ENCODE measurements at places on chromosomes 12 and 14.

DNA sequence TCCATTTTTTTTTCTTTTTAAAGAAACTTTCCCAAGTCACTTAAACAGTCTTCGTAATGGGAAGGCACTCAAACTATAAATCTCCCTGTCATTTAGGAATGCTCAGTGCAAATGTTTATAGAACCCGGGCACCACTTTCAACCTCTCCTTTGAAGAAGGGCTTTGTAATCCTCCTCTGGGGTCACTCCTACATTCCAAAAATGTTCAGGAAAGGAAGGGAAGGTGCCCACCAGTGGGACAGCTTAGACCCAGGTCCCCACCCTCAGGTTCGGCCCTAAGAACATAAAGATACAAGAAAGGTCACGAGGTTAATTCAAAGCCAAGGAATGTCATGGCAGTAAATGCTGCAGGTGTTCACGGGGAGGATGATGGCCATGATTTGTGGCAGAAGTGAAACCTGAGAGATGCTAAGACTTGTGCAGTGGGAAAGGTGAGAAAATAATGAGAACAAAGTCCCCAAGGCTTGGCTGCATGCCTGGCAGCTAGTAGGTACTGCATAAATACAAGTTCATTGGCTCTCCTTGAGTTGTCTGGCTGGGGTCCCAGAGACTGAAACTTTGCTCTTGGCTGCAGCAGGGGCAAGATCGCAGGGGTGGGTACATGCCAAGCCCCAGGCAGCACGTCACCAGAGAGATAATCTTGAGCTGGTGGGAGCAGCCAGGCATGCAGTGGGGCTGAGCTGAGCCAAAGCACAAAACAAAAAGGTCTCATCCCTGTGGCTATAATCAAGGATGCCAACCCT lies 21.1 kb downstream of the KRT18 start:
- no peak for DNase-seq

DNA sequence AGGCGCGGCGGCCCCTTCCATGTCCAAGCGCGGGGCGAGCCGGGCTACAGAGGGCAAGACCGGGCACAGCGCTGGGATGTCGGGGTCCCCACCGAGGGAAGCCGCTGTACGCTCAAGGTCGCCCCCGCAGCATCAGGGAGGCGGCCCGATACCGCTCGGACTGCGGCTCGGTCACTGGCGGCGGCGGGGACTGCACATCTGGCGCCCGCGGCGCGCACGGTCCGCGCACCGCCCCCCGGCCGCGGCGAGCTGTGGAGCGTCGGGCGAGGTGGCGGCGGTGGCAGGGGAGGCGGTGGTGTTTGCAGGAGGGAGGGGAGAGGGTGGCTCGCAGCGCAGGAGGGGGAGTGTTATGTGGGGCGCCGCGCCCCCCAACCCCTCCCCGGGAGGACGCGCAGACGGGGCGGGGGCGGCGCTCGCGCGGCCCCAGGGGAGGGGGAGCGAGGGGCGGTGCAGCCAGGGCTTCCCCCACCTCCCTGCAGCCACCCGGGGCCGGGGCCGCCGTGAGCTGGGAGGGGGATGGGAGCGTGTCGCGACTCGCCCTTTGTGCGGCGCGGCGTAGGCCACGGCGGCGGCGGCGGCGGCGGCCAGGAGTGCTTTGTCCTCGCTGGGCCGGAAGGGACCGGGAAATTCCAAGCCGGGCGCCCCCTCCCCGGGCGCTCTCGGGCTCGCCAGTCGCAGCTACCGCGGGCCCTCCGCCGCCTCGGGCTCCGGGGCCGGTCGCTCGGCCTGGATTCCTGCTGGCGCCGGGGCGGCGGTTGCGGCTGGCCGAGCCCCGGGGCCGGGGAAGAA lies at the start of gene NUAK1:
Gene NUAK1, minus strand, starts transcription at position 322 of the 789 bp plus-strand sequence. Its CDS starts 301 bp downstream, at position 21.
- DNase-seq: no peak

DNA sequence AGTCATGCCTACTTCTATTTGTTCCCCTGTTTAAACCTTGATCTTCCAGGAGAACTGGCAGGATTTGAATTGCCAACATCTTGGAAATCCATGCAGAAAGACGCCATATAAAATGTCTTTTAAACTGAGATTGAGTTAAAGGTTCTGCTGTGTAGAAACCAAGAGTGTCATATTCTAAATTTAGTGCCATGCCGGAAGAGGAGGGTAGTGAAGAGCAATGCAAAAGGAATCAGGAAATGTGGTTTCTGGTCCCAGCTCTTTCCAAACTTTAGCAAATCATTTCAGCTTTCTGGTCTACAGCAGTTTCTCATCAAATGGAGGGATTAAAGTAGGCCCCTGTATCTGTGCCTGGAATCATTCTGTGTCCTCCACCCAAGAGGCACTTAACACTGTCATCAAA lies 85.7 kb downstream of the BTG1 start:
- no peak for DNase-seq

- no peak for DNase-seq
Observed at GRCh38 chr12:123621619-123622530, 11.6 kb downstream of the EIF2B1 start.

GRCh38 chr12:53097564-53098353 lies at the start of gene IGFBP6:
Gene IGFBP6, plus strand, starts transcription at chr12:53097667. Its CDS starts 51 bp downstream, at chr12:53097718.
- DNase-seq: peak; percentile 80

DNA sequence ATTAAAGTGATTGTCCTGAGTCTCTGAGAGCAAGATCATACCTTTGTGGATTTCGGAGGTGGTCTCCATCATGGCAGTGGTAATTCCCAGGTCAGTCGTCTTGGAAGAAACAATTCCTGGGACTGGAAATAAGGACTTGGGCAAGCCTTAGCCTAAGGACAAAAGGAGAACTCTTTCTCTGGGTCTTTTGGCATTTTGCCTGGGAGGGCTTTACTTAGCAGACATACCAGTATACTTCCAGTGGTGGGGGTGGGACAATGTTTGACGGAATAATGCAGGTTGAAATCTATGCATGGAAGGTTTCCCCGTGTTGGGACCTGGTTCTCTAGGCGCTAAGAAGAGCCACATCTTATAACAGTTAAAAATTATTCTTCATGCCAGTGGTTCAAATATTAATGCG lies 70.4 kb upstream of the USP44 start:
- DNase-seq: no peak

- no peak for DNase-seq
Observed at GRCh38 chr14:76227450-76228050, 75.8 kb downstream of the GPATCH2L start.

- DNase-seq: no peak
Observed at GRCh38 chr12:22126758-22127157, 80.7 kb downstream of the CMAS start.

GRCh38 chr12:48750769-48751356 lies 34.4 kb upstream of the CCNT1 start:
- DNase-seq: no peak

- DNase-seq: no peak
Observed at GRCh38 chr12:39380090-39380489, 62.8 kb downstream of the KIF21A start.

DNA sequence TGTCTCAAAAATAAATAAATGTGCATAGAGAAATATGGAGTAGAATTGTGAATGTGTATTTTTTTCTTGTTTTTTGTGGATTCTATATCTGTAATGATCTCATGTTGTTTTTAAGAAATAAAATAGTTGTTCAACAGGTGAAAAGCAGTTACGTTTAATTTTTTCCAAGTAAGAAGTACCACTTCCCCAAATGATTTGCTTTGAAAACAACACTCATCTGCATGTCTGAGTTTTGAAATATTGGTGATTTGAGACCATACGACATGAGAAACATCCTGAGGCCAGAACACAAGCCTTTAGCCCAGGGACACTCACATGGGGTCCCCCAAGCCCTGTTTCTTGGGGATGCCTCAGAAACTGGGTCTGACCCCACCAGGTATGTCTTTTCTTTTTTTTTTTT lies 4.2 kb upstream of the FICD start:
- no peak for DNase-seq

- no peak for DNase-seq
Observed at GRCh38 chr14:96297997-96298515, 42.0 kb downstream of the BDKRB1 start.

GRCh38 chr14:51328064-51328771 lies 88.2 kb downstream of the TMX1 start:
- no peak for DNase-seq
